ENCODE measurements at places on chromosomes 2 and 18.

DNA sequence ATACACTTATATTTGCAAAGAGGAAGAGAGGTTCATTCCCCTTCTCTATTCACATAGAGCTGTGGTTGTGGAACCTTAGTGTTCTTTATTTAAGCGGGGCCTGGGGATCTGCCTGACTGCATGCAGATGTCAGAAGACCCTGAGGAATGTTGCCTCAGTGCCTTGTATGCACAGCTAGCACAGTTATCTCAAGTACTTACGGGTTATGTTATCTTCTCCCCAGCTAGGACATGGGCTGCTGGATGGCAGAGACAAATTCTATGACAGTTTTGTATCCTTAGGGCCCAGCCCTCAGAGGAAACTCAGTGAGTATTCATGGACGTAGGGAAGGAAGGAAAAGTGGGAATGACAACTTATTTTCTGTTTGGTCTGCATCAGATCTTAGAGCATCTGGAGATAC lies 37.7 kb upstream of the RTN4 start:
- DNase-seq, result no peak

DNA sequence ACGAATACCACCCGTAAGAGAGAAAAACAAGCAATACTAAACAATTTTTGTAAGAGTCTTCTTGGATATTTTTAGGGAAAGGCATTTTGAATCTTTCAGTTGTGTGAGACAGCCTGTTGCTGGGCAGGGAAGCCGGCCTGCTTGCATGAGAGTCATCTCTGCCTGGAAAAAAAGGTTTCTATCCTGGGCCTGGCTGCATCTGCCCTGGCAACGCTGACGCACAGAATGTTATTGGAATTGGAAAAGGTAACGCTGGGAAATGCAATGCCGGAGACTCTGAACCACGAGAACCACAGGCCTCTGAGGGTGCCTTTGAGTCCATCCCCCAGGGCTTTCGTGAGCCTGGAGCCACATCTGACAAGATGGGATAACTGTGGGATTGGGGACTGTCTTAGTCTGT lies 17.9 kb upstream of the NPAS2 start:
- no peak for DNase-seq

DNA sequence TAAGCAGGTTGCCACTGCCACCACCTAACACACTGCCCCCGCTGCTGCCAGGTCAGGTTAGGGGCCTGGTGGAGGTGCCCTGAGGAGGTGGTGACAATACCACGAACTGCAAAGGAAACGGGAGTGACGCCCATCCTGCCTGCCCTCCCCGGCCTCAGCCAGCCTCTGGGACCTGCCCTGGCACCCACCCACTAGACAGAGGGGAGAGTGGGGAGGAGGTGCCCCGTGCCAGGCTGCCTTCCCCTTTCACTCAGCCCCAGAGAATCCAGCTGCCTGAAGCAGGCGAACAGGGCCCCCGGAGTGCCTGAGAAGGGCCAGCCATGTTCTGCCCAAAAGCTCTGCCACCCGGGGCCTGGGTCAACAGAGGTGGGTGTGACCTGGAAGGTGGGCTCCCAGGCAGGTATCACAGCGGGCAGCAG lies 44.5 kb upstream of the FOSL2 start:
- peak; percentile 57 for DNase-seq

DNA sequence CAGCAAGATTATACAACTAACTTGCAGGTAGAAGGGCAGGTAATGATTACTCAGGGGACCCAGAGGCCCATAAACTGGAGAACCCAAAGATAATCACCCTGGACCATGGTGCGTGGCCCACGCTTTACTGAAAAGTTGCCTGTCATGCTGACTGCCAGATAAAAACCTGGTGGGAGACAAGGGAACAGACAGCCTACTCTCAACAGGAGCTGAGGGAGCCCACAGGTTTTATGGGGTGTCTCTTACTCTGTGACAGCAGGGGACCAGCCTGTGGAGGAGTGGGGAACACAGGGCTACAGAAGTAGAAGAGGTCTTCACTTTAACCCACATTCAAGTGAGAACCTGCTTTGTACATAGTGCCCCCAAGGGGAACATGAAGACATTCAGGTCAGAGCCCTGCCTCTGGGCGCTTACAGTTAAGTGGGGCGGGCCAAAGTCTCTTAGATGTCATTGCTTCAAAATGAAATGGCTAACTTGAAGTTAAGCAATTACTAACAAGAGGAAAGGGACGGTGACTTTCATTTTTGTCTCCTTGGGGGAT lies 60.4 kb downstream of the DHRS9 start:
- no peak for DNase-seq

GRCh38 chr2:212135739-212136138 lies 402.9 kb downstream of the ERBB4 start:
- no peak for DNase-seq

DNA sequence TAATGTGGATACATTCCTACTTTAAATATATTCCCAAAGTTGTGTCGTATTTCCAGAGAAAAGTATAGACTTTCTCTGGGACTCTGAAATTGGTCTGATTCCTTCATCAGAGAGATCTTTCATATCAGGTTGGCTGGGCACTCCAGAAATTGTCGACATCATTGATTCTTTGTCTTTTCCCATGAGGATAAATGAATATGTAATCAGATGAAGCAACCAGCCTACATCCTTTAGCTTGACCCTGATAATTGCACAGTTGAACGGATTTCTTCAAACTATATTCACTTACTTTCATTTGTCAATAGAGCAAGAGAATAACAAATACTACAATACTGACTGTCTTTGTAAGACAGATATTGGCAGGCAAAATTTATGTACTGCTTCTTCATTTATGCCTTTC lies 680.2 kb upstream of the LRRTM4 start:
- DNase-seq, result no peak

GRCh38 chr2:119702203-119702917 lies 23.4 kb downstream of the TMEM177 start:
- DNase-seq, result no peak

DNA sequence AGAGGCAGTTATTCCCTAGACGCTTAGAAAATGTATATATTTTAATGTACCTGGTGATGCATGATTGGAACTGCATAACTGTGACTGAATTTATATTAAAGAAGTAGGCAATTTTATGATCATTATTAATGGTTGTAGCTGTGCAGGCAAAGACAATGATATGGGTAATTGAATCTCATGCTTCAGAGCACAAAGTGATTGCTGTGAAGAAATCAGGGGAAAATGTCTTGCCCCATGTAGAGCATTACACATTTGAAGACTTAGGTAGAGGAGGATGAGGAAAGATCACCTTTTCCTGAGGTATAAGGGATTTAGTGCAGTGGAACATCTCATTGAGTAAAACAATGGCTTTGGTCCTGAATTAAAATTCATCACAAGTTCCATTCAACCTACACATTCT lies 246.8 kb upstream of the DCC start:
- no peak for DNase-seq

DNA sequence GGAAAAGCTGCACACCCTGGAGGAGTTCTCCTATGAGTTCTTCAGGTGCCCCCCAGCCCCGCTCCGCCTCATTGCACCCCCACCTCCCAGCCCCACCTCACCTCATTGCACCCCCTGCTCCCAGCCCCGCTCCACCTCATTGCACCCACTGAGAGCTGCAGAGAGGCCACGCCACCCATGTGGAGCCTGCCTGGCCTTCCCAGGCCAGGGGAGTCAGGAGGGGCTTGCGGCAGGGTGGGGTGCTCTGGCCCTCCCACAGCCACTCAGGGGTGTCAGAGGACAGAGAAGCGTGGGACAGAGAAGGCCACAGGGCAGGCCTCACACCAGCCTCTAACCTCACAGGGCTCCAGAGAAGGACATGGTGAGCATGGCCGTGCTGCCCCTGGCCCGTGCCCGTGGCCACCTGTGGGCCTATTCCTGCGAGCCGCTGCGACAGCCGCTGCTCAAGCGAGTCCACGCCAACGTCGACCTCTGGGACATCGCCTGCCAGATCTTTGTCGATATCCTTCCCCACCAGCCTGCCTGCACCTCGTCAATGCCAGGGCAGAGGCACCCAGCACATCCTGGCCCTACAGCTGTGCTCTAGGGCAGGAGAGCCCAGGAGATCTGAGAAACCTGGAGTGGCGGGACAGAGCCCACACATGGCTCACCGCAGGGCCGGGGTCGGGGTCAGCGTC lies 15.0 kb upstream of the GPR17 start:
- no peak for DNase-seq

DNA sequence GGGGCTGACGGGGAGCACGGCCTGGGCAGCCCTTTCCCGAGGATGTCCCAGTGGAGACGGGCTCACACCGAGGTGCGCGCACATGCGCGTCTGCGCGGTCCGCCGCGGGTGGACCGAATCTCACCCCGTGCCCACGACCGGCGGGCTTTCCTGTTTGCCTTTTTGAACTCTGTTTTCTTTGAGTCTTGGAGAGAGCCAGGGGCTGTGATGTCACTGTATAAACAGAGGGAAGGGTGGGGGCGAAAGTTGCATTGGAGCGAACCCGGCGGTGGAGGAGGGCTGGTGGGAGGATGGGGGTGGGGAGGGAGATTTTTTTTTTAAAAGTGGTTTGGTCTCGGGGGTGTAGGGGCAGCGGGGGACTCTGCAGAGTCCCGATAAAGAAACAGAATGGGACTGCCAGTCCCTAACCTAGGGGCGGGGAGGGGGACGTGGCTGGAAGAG lies 141.2 kb upstream of the CTAGE1 start:
- DNase-seq, result no peak

- DNase-seq, result no peak
Observed at GRCh38 chr2:7886666-7887065, 795.2 kb upstream of the ID2 start.

GRCh38 chr2:222336931-222337330 lies 38.1 kb upstream of the PAX3 start:
- DNase-seq, result no peak

GRCh38 chr18:3526421-3527354 lies 76.7 kb downstream of the TGIF1 start:
- DNase-seq, result no peak

GRCh38 chr2:41707790-41708451 lies 339.9 kb upstream of the PKDCC start:
- DNase-seq, result no peak

- DNase-seq, result no peak
Observed at GRCh38 chr2:150387586-150388288, 99.7 kb downstream of the RND3 start.

Data from activated naive CD4-positive, alpha-beta T cell treated with Interleukin-2 at 50 U/mL for 16 hours (primary cell).